ENCODE measurements at places on chromosomes 6 and 20.

GRCh38 chr20:58819921-58820320, 30.8 kb downstream of the GNAS-AS1 start:
- no peak for DNase-seq

GRCh38 chr20:25204550-25205276, 9.2 kb downstream of the ENTPD6 start:
- DNase-seq, result no peak

GRCh38 chr6:125102411-125102810, 51.2 kb upstream of the TPD52L1 start:
- DNase-seq, result no peak

GRCh38 chr6:66230591-66230990, 523.6 kb upstream of the EYS start:
- no peak for DNase-seq

DNA sequence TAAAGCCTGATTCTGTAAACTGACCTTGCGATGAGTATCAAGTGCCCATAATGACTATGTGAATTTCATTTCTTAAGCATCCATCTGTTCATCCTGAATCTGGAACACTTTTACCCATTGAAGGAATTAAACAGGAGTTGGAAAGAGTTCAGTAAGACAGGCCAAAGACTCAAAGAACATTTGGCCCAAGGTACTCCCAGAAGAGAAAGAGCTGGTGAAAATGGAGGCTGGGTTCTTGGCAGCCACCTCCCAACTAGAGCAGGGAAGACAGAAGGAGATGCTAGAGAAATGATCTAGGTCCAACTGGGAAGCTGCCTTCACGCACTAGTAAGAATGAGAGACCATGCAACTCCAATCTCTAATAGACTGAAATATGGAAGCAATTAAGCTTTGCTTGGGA, 290.8 kb upstream of the RNF24 start:
- no peak for DNase-seq

DNA sequence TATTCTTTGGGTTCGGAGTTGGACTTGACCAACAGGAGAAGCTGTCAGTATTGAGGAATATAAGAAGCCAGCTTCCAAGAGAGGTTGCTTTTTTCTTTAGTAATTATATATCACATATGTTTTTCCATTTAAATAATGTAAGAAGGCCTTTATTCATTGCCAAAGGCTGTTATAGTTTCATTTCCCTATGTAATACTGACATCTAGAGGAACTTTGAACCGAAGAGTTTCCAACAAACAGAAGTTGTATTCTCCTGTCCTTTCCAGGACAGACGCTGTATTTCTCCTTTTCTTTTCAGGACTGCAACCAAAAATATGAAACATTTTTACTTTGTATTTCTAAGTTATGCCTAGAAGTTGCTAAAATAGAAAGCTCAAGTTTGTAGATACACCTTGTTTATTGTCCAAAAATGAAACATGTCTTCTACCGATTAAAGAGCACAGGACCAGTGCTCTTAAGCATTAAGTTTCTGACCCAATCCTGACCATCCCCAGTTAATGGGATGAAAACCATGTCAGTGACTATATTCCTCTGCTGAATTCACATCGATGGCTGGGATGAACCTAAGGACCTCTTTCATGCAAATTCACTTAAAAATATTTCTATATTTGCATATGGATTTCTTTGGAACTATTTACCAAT, 55.1 kb downstream of the MYLK4 start:
- no peak for DNase-seq

DNA sequence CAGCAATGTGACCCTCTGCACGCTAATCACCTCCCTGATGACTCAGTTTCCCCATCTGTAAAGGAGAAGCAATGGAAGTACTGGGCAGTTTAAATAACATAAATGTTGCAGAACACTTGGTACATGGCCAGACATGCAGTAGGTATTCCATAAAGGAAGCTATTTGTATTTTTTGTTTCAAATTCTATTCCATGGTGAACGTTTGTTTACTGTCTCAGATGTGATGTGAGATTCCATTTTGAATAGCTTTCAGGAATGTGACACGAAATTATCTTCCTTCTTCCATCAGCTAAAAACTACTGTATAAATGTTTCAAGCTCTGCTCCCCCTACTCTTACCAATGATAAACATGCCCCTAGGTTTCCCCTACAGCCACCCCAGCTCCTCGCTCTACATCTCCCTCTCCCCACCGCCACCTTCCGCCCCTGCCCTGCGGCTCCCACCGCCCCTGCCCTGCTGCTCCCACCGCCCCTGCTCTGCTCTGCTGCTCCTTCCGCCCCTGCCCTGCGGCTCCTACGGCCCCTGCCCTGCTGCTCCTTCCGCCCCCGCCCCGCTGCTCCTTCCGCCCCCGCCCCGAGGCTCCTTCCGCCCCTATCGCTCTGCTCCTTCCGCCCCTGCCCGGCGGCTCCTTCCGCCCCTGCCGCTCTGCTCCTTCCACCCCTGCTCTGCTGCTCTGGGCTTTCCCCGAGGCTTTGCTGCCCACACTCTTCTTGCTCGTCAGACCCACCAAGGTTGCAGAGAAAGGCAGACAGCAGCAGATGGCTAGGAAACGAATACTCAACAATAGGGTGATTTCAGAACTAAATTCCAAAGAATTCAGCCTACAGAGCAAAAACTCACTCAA, 78.9 kb downstream of the THBS2 start:
- no peak for DNase-seq

GRCh38 chr6:45697605-45698004, 318.1 kb downstream of the CLIC5 start:
- DNase-seq, result no peak

- DNase-seq, result no peak
Measured at GRCh38 chr20:50001784-50002311, 19.1 kb downstream of the SNAI1 start.

- DNase-seq, result no peak
Measured at GRCh38 chr6:37319856-37320480, 33.8 kb upstream of the RNF8 start.

DNA sequence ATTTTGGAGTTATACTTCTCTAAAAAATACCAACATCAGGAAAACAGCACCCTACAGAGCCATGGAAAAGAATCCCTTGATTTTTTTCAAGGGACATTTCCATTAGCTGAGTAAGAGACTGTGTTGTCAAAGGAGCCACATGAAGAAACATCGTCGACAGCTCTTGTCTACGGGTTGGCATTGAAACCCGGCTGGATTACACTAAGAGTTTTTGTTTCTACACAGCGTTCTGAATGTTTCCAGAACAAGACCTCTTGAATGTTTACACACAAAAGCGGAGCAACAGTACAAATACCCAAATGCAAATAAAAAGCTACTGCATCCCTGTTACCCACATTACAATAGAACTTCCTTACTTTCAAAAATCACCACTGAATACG, 2.4 kb upstream of the MYLK4 start:
- DNase-seq, result no peak

DNA sequence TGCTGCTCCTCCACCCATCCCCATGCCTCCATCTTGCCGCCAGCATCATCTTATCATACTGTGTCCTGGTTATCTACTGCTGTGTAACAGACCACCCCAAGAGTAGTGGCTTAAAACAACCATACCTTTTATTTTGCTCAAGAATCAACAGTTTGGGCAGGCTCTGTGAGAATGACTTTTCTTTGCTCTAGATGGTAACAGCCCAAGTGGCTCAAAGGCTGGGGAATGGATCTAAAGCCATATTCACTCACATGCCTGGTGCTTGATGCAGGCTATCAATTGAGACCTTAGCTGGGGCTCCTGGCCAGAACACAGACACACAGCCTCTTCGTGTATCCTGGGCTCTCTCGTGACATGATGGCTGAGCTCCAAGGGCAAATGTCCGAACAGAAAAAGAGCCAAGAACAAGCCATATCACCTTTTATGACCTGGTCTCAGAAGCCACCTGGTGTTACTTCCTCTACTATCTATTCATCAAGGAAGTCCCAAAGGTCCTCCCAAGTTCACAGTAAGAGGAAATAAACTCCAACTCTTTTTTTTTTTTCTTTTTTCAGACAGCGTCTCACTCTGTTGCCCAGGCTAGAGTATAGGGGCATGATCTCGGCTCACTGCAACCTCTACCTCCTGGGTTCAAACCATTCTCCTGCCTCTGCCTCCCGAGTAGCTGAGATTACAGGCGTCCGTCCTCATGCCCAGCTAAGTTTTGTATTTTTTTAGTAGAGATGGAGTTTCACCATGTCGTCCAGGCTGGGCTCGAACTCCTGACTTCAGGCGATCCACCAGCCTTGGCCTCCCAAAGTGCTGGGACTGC, 159.3 kb upstream of the JARID2 start:
- no peak for DNase-seq

GRCh38 chr6:126134491-126134890, 148.2 kb downstream of the TRMT11 start:
- no peak for DNase-seq

GRCh38 chr6:69456086-69456485, 340.7 kb downstream of the LMBRD1 start:
- no peak for DNase-seq

- no peak for DNase-seq
Measured at GRCh38 chr6:54294965-54295532, 13.2 kb upstream of the TINAG start.

DNA sequence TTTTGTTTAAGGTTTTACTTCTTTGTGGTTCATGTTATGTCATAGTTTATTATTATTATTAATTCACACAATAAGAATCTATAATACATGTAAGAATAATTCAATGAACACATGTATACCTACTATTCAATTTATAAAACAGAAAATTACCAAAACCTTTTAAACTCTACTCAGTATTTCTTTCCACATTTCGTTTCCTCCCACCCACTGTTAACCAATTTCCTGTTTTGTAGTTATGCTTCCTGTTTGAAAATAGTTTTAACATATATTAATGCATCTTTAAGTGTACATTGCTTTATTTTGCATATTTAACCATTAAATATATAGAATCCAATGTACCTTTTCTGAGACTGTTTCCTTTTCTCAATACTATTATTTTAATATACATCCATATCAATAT, 397.9 kb upstream of the SPTLC3 start:
- DNase-seq, result no peak

DNA sequence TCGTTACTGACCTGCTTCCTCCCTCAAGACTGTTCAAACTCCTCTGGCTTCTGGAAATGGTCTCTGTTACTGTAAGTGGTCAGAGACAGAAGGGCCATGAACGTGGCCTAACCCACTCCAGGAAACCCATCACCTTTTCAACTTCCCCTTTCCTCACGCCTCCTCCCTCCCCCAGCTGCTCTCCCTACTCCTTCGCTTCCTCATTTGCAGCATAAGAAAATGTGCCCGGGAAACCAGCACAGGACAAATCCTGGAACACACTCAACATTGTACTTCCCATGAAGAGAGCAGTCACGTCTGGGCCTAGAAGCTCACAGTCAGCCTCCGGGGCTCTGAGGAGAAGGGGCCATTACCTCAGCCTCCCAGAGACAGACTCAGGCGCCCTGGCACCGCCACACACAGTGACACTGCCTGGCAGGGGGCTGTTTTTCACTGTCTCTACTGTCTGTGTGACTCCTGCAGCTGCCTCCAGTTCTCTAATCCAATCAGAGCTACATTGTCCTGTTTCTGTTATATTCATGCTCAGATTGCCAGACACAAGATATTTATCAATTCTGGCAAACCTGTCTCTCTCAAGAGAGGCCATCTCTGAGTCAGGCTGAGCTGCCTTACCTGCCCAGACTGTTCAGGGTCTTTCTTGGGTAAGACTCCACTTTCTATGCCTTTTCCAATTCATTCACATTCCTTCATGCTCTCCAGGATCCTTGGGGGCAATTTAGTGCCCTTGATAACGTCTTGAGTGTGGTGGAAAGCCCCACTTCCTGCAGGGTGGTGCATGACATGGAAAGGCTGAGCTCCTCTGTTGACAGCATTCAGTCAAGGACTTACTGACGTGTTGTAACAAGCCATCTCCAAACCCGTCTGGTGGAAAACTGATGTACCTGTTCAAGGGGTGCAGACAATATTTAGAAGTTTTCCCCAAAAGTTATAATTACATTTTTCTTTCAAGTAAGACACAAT, 242.2 kb downstream of the HIVEP2 start:
- DNase-seq, result no peak

DNA sequence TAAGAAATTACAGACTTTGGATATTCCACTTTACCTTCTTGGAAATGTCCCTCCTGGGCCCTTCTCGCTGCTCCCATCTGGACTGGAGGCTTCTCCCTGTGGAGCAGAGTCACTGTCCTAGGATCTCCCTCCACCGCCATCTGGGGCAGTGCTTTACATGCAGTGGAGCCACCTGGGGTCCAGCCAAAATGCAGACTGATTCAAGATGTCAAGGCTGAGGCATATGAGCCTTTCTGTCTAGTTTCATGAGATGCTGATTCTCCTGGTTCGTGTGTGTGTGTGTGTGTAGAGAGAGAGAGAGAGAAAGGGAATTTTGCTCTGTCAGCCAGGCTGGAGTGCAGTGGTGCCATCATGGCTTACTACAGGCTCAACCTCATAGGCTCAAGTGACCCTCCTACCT, 14.9 kb downstream of the MICA start:
- DNase-seq, result no peak

DNA sequence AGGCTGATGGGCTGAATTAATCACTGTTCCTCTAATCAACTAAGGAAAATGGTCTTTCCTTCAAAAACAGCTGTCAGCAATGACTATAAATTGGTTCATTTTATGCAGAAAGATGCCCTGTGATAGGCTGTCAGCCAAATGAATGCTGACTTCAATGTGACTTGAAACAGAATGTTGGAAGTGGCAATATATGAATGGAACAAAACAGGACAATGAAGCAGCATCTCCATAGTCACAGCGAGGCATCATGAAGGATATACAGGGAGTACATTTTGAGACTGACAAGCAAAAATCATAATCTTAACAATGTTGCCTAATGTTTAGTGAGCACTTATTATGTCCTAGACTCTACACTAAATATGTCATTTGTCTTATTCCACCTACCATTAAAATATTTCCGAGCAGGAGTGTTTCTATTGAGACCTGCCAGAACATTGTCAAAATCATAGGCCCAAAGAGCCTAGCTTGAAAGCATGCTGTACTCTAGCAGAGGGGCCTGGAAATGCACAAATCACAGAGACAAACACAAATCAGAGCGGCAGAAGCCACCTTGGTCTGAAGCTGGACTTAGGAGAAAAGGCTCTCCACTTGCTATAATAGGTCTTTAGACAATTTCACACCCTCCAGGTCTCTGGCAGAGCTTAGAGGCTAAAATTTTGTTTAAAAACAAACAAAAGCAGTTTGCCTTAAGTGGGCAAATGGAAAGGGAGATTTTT, 63.3 kb downstream of the FAM50B start:
- DNase-seq, result no peak

GRCh38 chr20:14445902-14446301, 108.5 kb upstream of the FLRT3 start:
- DNase-seq, result no peak

- DNase-seq, result no peak
Measured at GRCh38 chr20:50068041-50068651, 44.8 kb downstream of the UBE2V1 start.

DNA sequence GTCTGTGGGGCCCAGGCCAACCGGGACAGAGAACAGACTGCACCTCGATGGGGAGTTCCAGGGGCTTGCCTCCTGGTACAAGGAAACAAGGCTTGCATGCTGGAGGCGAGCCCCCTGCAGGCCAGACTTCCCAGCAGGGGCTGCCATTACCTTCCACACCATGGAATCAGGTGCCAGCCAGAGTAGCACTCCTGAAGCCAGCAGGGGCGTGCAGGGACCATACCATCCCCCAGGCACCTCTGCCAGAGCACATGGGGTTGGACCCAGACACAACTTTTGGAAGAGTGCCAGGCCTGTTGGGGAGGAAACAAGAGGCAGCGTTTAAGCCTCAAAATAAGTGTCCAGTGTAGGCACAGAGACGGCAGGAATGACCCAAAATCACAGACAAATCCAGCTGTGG, 6.5 kb downstream of the DDO start:
- no peak for DNase-seq

- DNase-seq, result no peak
Measured at GRCh38 chr20:56391037-56391436, 978 bp downstream of the AURKA start.

GRCh38 chr6:24472181-24472580, 17.2 kb downstream of the GPLD1 start:
- DNase-seq, result no peak

Data from nephron progenitor cell (in vitro differentiated cells).